ENCODE measurements at places on chromosomes 2 and 18.

DNA sequence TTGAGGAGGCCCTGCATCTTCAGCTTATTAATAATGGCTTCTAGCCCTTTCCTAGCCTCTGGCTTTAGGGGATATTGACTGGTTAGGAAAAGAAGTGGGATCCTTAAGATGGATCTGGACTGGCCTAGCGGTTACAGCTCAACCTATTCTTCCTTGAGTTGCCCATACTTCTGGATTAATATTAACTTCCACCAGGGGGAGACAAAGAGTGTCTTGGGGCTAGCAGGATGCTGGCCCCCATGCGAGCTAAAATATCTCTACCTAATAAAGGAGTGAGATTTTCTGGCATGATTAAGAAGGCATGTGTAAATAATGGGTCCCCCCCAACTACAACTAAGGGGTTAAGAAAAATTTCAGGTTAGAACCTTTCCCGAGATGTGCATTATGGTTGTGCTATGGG lies 23.2 kb upstream of the PLA2R1 start:
- DNase-seq = no peak

DNA sequence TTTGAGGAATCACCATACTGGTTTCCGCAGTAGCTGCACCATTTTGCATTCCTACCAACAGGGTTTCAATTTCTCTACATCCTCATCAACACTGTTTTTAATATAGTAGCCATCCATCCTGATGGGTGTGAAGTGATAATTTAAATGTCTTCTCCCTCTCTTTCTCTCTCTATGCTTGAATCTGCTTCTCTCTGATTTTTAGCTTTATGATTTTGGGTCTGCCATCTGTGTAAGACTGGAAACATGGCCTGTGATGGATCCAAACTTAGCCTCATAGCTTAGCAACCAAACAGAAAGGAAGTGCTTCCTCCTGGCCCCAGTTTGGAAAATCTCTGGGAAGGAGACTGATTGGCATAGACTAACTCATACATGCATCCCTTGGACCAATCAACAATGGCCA lies 33.7 kb upstream of the OSBPL6 start:
- no peak for DNase-seq

GRCh38 chr2:240586919-240587800 lies 626 bp downstream of the CAPN10 start:
- peak; percentile 60 for DNase-seq

GRCh38 chr2:12533337-12534005 lies 183.3 kb upstream of the TRIB2 start:
- no peak for DNase-seq

- no peak for DNase-seq
These were observed 5.3 kb downstream of the ZEB2 start for GRCh38 chr2:144514616-144515091.

GRCh38 chr2:239660390-239661230 lies 259.8 kb upstream of the HDAC4 start:
- DNase-seq = no peak

GRCh38 chr2:121587131-121587530 lies 56.5 kb downstream of the RNU4ATAC start:
- no peak for DNase-seq

DNA sequence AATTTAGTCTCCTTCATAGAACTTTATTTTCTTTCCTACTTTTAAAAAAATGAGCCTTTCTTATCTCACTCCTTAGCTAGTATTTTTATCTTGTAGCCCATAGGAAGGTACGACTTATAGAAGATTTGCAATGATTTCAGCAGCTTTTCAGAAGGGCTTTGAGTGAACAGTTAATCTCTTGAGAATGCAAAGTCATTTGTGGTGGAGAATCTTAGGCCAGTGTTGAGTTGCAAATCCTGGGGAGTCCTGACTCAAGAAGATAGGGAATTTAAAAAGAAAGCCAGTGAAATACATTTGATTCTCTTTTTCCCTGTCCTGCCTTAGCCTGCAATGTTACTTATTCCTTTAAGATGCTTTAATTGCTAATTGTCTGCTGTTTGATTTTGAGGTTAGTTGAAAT lies 33.6 kb downstream of the LYPD6 start:
- DNase-seq = no peak

GRCh38 chr2:218397463-218397819 lies 2.2 kb upstream of the CTDSP1 start:
- no peak for DNase-seq

DNA sequence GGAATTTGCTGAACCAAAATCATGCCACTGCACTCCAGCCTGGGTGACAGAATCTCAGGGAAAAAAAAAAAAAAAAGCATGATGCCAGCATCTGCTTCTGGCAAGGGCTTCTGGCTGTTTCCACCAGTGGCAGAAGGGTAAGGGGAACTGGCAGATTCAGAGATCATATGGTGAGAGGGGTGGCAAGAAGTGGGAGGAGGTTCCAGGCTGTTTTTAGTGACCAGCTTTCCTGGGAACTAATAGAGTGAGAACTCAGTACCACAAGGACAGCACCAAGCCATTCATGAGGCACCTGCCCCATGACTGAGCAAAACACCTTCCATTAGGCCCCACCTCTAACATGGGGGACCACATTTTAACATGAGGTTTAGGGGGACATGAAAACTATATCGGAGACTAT lies 18.4 kb upstream of the CLASP1 start:
- DNase-seq = no peak
